ENCODE measurements at places on chromosomes 1 and 21.

- no peak for DNase-seq
Measured at GRCh38 chr1:58591806-58592205, 14.8 kb upstream of the TACSTD2 start.

GRCh38 chr1:213676736-213677135, 311.0 kb upstream of the PROX1 start:
- no peak for DNase-seq

DNA sequence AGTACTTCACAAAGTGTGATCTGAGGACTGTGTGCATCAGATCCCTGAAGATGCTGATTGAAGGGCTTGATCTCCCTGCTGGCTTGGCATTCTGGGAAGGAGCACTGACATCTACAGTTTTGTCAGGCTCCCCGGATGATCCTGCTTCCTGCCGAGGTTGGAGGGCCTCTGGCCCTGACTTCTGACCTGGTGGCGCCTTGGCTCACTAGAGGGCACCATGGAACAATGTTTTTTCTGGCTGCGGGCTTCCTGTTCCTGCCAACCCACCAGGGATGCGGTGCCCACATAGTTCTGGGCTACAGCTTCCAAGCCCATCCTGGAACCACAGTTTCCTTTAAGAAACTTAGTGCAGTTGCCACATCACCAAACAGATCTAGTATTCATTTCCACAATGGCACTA, 38.8 kb upstream of the RASAL2 start:
- DNase-seq: no peak

DNA sequence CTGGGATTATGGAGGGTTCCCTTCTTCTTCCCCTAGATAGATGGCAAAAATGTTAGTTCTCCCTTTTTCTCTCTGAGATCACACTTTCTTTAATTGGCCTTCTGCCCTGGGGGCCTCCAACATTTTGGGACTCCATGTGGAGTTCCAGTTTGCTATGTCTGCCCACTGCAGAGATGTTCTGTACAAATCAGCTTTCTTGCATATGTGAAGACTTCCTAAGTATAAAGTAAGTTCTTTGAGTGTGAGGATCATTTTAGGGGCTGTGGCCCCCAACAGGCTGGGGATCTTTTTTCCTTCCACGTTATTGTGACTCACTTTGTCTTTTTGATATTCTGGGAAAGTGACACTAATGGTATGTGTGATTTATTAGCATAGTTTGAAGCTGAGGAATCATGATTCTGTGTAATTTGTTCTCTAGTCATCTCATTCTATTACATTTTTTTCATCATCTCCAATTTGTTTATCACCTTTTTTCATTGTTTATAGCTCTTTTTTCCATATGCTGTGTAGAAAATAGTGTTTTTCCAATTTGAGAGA, 48.2 kb downstream of the HHAT start:
- DNase-seq: no peak

DNA sequence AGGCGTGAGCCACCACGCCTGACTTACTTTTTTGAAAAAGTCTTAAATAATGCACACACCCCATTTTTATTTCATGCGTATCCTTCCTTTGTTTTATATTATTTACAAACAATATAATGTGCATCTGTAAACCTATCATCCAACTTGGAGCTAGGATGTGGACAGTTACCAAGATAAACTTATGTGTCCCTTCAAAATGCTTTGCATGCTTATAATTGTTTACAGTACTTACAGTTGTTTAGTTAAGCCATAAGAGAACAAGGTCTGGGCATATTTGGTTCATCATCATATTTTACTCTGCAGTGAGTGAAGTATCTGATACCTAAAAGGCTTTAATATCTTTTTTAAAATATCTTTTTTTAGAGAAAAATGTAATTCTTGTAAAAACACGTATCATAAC, 16.1 kb upstream of the HMGN1 start:
- DNase-seq: no peak

Data from GM10248 (cell line).